A172 (cell line): ENCODE measurements at places on chromosomes 1 and 21.

GRCh38 chr1:212035835-212036605, 472 bp downstream of the DTL start:
- peak; percentile 24 for DNase-seq

DNA sequence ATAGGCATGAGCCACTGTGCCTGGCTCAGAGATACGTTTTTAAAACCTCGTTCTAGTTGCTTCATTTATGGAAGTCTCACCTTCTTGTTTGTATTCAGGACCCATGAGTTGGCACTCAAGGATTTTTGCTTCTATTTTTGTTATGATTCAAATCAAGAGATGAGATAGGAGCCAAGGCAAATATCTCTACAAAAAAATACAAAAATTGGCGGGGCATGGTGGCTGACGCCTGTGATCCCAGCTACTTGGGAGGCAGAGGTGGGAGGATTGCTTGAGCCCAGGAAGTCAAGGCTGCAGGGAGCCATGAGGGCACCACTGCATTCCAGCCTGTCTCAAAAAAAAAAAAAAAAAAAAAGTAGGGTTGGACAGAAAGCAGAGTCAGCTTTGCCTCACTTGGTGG, 36.8 kb upstream of the ERRFI1 start:
- DNase-seq, result no peak

- DNase-seq, result no peak
Observed at GRCh38 chr1:43319766-43320165, 17.9 kb upstream of the MPL start.

DNA sequence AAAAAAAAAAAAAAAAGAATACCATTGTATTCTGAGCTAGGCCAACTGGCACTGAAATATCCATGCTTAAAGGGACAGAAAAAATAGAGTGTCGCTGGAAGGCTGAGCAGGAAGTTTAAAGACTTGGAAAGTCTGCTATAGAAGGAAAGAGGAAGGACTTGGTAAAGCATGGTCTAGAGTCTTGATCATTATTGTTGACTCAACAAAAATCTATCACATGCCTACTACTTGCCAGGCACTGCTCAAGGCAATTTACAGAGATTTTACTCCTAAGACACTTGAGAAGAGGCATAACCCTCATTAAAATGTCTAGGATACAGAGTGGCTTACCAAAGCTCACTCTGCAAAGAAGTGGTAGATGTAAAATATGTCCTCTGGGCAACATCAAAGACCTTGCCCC, 324.0 kb upstream of the DAB1 start:
- no peak for DNase-seq

GRCh38 chr1:104459886-104460285, 710.2 kb downstream of the AMY1C start:
- DNase-seq, result no peak

GRCh38 chr1:61007534-61008364, 74.6 kb upstream of the NFIA start:
- no peak for DNase-seq

DNA sequence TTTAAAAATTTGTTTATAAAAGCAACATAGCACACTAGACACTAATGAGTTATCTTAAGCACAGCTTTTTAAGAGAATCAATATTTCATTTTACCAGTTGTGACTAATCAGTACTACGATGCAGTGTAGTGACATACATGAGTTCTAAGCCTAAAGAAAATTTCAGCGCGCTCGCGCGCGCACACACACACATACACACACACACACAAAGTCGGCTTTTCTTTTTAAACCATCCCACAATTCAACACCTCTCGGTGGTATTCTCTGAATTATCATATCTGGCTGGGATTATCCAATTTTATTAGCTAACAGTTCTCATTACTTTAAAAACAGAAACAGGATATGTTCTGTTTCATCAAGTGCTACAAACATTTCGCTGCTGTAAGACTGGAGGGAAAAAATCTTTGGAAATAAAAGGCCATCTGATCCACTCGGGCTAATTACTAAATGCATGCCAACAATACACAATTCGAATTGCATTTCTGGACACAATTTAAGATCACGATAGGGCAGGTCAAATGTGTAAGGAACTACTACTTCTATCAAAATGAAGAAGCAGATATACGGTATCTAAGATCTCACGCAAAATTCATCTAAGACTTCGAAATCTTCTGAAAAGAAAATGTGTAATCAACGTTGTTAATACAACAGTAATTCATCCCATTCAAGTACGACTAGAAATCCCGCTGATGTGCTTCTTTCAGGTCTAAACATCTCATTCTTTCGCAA, 1.2 kb downstream of the TUT4 start:
- peak; percentile 10 for DNase-seq

DNA sequence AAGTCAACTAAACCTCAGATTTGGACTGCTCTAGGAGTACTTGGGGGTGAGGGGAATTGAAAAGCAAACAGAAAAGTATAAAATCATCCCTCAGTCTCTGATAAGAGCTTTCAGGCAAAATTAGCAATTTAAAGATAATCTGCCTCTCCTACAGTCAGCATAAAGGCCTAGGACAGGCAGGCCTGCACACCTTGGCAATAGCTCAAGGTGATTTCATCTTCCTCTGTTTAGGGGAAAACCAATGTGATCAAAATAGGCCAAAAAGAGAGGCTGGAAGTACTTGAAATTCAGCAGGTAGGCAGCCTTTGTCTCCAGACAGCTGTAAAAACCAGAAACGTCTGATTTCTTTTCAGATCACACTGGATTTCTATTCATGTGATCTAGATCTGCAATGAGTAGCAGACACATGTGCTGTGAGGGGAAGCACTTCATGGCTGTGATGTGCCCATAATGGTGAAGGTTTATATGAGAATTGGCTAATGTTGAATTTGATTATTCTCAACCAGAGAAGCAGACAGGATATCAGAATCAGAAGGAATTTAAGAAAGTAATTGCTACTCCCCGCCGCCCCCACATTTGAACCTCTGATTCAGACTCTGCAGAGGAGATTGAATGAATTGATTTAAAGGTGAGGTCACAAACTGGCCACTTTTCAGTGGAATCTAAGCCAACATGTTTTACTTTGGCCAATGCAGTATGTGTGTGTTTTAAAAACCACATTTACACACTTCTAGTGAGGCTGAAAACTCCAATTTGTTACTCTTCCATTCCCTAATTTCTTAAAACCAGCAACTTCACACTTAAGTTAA, 45.8 kb upstream of the DNASE2B start:
- DNase-seq, result no peak

DNA sequence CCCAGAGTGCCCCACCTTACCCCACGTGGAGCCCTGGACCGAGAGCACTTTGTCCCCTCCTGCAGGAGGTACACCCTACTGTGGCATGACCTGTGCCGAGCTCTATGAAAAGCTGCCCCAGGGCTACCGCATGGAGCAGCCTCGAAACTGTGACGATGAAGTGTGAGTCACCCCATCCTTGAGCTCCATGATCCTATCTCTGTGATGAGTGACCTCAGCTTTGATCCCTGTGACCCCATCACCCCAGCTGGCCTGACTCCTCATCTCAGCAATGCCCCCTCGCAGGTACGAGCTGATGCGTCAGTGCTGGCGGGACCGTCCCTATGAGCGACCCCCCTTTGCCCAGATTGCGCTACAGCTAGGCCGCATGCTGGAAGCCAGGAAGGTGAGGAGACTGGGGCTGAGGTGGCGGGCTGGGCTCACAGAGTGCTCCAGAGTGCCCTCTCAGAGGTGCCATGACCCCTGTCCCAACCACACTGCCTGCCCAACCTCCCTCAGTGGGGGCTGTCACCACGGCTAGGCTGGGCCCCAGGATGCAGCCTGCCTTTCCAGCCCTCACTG, 16.2 kb upstream of the MPL start:
- DNase-seq, result no peak

DNA sequence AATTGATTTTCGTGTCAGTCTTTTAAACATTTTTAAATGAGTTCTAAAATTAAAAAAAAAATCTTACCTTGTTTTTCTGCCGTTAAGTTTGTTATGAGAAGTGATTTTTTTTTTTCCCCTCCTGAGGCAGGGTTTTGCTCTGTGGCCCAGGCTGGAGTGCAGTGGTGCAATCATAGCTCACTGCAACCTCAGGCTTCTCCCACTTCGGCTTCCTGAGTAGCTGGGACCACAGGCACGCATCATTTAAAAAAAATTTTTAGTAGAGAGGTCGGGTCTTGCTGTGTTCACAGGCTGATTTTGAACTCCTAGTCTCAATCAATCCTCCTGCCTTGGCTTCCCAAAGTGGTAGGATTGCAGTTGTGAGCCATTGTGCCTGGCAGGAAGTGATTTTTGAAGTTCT, 41.1 kb downstream of the MTR start:
- DNase-seq, result no peak

GRCh38 chr1:195973311-195973904, 634.8 kb downstream of the KCNT2 start:
- DNase-seq, result no peak

DNA sequence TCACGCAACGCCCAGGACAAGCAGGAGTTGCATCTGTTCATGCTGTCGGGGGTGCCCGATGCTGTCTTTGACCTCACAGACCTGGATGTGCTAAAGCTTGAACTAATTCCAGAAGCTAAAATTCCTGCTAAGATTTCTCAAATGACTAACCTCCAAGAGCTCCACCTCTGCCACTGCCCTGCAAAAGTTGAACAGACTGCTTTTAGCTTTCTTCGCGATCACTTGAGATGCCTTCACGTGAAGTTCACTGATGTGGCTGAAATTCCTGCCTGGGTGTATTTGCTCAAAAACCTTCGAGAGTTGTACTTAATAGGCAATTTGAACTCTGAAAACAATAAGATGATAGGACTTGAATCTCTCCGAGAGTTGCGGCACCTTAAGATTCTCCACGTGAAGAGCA, 60.4 kb upstream of the ZNF326 start:
- no peak for DNase-seq

GRCh38 chr1:158163000-158163947, 17.4 kb upstream of the CD1D start:
- no peak for DNase-seq

DNA sequence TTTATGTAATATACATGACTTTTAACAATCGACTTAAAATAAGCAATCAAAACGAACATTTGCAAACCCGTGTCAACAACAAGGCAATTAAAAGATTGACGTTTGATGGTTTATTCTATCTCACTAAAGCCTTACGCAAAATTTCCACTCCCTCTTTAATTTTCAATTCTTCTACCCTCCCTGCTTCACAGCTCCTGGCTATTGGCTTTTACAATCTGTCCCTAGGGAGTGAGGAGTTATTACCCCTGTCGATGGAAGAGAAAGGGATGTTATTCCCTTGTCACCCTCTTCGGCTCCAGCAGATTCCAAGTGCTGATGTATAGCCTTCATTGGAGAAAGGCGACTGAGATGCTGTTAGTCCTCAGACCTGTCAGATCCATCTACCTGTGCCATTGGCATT, 161.3 kb downstream of the ZNF281 start:
- DNase-seq, result no peak

GRCh38 chr21:31894457-31894856, 21.6 kb downstream of the HUNK start:
- no peak for DNase-seq

DNA sequence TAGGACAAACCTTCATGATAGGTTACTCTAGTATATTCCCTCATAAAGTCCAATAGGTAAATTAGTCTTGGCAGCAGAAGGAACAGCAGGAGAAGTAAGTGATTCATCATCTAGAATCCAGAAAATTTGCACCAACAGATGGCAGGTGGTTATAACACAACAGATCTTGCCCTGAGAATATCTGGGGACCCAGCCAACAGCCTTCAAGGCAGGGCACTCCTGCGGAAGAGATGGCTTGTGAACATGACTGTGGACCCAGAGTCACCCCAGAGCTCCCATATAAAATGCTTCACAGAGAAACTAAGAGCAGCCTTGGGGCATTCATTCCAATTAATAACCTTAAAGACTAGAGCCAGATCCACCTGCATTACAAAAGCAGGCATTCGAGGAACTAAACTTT, 7.9 kb upstream of the PLA2G2C start:
- DNase-seq, result no peak

DNA sequence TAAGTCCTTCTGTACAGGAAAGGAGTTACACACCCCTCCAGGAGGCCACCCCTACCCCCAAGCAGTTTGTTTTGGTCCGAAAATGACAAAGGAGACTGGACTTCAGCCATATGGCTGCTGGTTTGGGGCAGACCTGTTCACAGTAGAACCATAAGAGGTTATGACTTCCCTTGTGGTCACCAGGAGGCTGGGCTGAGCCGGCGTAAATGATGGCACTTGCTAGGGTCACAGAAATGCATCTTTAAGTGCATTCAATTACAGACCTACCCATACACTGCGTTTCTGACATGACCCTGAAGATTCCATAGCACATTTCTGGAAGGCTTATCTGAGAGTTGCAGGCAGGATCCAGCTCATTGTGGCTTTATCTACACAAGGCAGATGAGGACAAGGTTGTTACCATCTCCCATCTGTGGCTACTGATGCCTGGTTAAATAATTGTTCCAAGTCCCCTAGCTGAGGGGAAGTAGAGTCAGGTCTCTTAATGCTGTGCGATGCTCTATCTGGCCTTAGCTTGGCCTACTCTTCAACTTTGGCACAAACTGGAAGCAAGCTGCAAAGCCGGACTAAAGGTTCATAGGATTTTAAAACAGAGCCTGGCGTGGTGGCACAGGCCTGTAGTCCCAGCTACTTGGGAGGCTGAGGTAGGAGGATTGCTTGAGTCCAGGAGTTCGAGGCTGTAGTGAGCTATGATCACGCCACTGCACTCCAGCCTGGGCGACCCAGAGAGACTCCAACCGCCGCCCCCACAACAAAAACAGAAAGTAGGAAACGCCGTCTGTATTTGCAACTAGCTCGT, 1.7 kb upstream of the TRIM67 start:
- DNase-seq, result no peak

- DNase-seq, result no peak
Observed at GRCh38 chr1:96996001-96996400, 274.4 kb downstream of the PTBP2 start.

DNA sequence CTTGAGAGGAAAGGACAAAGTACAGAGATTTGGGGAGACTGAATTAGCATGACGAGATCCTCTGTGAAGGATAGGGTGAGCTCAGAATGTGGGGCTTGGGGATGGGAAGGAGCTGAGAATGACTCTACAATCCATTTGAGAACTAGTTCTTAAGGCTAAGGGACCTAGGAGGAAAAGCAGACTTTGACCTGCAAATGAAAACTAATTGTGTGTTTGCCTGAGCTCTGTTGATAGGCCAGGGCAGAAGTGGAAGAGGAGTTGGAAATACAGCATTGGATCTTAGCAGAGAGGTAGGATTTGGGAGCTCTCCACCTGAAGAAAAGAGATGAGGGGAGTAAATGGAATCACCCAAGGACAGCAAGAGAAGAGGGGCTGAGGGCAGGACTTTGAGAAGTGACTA, 2.1 kb upstream of the RGS8 start:
- DNase-seq, result no peak

- no peak for DNase-seq
Observed at GRCh38 chr1:222047366-222047765, 305.5 kb upstream of the DUSP10 start.

GRCh38 chr21:25735646-25736597, 1.1 kb downstream of the GABPA start:
- DNase-seq, result peak; percentile 72

DNA sequence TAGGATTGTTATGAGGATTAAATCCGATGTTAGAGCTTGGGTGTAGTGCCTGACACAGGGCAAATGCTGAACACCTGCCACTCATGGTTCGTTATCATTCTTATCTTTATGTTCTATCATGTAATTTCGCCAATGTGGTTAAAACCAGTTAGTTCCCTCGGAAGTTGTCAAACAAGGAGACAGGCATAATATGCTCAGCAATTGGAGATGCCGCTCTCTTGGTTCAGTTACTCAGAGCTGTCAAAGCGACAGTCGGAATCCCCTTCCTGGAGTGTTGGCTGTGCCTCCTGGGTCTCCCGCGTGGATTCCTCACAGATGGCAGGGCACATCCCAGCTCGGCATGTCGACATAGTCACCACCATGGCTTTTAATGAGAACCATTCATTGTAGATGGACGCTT, 192.2 kb downstream of the ROR1 start:
- DNase-seq, result no peak
